Prostate gland (tissue), 2 donors: ENCODE measurements at places on chromosomes 1 and 21. TPM values are rescaled to one million over a fixed set of nuclear protein-coding genes. Genes with fewer than 3 reads are reported as not detected.

DNA sequence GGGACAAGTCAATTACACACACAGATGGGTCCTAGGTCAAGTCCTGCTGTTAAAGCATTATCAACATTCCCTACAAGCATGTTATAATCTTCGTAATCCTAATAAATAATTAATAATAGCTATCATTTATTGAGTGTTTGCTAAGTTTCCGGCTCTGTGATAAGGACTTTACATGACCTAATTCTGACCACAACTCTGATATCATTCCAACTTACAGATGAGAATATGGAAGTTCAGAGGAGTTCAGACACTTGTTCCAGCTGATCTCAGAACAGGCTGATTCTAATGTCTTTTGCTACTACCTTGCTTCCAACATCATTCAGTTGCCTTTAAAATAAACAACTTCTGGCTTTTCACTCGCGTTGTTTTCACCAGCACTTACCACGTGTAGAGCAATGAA, 770.1 kb upstream of the CXADR start:
- no peak for DNase-seq
- no peaks in the 10 kb centered on the region for H3K36me3 ChIP-seq
- no peak overlapping the region for H3K4me3 ChIP-seq
- no peaks in the 10 kb centered on the region for H3K27me3 ChIP-seq
- H3K4me1 ChIP-seq, result no peaks in the 10 kb centered on the region
- no peak overlapping the region for H3K27ac ChIP-seq

DNA sequence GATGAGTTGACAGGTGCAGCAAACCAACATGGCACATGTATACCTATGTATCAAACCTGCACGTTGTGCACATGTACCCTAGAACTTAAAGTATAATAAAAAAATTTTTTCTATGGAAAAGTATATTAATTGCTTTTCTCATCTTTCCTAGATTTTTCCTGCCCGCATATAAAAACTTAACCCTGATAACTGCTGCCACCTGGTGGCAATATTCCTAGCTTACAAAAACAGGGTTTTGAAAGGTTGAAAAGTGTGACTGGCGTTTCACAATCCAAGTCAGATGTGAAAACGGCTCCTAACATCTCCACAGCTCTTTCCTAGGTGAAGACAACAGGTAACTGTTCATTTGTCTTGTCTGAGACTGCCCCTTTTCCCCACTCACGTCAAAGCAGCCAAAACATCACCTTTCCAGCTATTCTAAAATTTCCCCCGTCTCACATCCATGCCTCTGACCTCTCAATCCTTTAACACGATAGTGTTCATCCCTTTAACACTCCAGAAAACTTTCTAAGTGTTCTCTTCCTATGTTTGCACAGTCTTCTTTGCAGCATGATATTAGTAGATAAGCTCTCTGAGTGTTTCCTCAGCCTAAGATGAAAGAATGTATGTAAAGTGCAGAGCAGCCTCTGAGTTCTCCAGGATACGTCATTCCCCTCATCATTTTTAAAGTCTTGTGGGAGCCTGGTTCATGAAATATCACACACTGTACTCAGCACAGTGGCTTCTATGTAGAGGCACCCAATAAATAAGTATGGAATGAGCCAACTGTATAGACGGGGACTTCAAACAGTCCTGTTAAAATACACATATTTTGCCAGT, 27.5 kb downstream of the OVGP1 start:
- H3K27ac ChIP-seq, result no peak overlapping the region
- no peaks in the 10 kb centered on the region for H3K27me3 ChIP-seq
- H3K4me1 ChIP-seq, result no peaks in the 10 kb centered on the region
- DNase-seq, result peak; percentile 67
- H3K36me3 ChIP-seq, result no peaks in the 10 kb centered on the region
- no peak overlapping the region for H3K4me3 ChIP-seq

DNA sequence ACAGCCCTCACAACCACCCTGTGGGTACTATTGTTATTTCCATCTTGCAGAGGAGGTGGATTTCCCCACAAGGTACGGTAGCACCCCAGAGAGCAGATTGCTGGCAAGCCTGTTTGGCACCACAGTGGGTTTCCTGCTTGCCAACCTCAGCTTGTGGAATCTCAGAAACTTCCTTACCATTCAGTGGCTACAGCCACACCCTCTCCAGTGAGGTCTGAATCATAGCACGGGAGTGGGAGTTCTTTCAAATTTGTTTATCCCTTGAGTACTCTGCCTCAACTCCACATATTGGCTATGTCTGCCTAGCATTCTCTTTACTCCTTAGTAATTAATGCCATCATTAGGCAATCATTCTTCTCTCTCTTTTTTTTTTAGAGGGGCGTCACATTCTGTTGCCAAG, 162.1 kb downstream of the PTPRU start:
- no peaks in the 10 kb centered on the region for H3K4me1 ChIP-seq
- no peak overlapping the region for H3K4me3 ChIP-seq
- H3K27ac ChIP-seq, result no peak overlapping the region
- no peaks in the 10 kb centered on the region for H3K36me3 ChIP-seq

DNA sequence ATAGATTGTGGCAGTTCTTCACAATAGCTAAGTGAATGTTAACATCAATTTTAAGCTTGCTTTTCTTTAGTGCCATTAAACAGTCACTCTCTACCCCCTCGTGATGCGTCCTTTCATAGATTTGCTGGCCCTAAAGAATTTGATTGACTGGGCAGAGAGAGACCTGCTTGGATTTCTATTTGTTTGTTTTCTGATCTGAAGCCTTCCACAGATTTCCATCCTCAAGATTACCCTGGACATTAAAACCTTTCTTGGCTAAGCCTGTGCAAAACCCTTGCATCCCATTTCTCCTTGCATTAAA, 17.8 kb downstream of the C1orf21 start:
- no peaks in the 10 kb centered on the region for H3K4me1 ChIP-seq
- H3K4me3 ChIP-seq, result no peak overlapping the region
- H3K27ac ChIP-seq, result no peak overlapping the region
- H3K27me3 ChIP-seq, result no peaks in the 10 kb centered on the region
- DNase-seq, result no peak
- no peaks in the 10 kb centered on the region for H3K36me3 ChIP-seq

GRCh38 chr1:27961646-27962221, 2.0 kb downstream of the XKR8 start:
- no peak overlapping the region for H3K4me3 ChIP-seq
- H3K27me3 ChIP-seq, result no peaks in the 10 kb centered on the region
- peaks cover 5% of the 10 kb centered on the region for H3K4me1 ChIP-seq
- DNase-seq, result no peak
- peak overlapping the region; percentile 9 for H3K27ac ChIP-seq
- H3K36me3 ChIP-seq, result peaks cover 3% of the 10 kb centered on the region

DNA sequence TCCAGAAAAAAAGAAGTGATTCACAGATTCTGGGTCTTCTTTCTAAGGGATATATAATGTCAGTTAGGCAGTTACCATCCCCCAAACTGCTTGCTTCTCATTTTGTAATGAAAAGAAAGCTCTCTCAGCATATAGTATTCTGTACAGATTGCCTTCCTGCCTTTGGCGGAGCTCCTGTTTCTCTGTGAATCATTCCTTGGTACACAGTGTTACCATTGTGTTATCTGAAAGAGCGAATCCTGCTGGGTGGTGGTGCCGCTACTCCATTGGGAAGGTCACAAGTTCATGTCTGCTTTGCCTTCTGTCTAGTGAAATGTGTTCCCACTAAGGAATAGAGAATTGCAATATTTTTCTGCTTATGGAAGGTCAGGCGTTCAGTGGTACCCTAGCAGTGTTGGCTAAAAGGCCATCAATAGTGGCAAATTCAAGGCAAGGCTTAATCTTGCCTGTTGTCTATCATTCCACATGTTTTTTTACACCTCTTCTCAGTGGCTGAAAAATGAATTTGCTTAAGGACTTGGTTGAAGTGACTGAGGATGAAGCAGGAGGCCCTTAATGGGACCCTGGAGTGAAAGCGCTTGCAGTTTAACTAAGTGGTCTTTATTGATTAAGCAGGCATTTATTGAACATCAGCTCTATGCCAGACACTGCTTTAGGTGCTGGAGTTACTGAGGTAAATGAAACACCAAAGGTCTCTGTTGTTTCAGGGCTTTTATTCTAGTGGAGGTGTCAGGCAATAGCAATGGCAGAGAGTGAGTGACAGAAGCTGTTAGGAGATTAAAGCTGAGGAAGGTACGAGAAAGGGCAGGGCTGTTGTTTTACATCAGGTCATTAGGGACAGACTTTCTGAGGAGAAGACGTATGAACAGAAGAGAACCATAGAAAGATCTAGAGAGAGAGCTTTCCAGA, 186.7 kb downstream of the PDE4B start:
- H3K27me3 ChIP-seq, result no peaks in the 10 kb centered on the region
- no peak overlapping the region for H3K27ac ChIP-seq
- DNase-seq, result no peak
- no peak overlapping the region for H3K4me3 ChIP-seq
- H3K4me1 ChIP-seq, result no peaks in the 10 kb centered on the region

The HTR1D gene
- 0.28 TPM for total RNA-seq

The LAMC2 gene
- 9.3 TPM for total RNA-seq

The TAL1 gene
- total RNA-seq, result 1.8 TPM
